ENCODE measurements at places on chromosomes 11 and 22.

GRCh38 chr11:61753672-61754071 is 1.2 kb downstream of the MYRF start:
- no peak for DNase-seq

- no peak for DNase-seq
Measured at GRCh38 chr11:117295438-117296137, 4.4 kb downstream of the BACE1-AS start.

GRCh38 chr11:93842461-93842860 is 8.0 kb downstream of the VSTM5 start:
- no peak for DNase-seq

DNA sequence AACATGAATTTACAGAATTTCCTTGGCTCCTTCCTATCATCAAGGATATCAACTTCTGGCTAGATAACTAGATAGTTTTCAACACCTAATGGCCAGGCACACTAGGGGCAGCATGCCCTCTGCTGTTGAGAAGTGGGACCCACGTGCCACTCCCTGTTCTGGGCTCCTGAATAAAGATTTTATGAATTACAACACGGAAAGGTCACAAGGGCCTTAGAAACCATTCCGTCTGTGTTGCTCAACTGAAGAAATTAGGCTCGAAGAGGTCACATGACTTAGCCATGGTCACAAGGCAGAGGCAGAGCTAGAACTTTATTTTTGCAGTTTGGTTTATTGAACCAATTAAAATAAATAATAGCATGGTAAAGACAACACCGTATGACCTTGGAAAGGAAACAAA is 36.0 kb downstream of the PRCP start:
- DNase-seq = peak; percentile 47

- no peak for DNase-seq
Measured at GRCh38 chr11:63563201-63564055, at the start of gene PLAAT2. TSS of gene PLAAT2 (minus strand) at chr11:63563379. CDS start at chr11:63563324, 55 bp downstream.

GRCh38 chr11:2690596-2691354 is 9.0 kb downstream of the KCNQ1OT1 start:
- DNase-seq = peak; percentile 24

DNA sequence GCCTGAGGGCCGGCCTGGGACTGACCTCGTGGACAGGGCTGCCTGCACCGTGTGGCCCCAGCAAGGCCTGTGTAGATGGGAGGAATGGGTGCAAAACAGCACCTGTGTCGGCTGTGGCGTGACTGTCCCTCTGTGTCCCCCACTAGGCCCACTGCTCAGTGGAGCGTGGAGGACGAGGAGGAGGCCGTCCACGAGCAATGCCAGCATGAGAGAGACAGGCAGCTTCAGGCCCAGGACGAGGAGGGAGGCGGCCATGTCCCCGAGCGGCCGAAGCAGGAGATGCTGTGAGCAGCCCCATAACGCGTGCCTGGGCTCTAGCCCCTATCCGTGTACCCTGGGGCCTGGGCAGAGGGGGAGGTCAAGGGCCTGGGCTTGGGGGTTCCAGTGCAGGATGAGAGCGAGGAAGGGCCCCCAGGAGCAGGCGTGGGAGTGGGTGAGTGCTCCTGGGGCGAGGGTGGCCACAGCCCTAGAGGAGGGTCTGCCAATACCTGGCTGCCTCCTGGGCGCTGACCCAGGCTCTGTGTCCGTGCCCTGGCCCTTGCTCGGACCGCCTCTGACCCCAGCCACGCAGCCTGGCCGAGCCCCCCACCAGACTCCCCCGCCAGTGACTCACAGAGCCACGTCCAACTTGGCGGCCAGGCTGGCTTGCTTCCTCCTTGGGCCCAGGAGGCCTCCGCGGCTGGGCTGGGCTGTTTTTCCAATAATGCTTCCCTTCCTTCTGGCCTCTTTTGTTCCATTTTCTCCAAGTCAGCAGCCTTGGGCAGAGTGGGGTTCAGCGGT is 11.6 kb downstream of the PRR33 start:
- no peak for DNase-seq

- DNase-seq = no peak
Measured at GRCh38 chr11:12319988-12320387, 57.4 kb upstream of the PARVA start.

DNA sequence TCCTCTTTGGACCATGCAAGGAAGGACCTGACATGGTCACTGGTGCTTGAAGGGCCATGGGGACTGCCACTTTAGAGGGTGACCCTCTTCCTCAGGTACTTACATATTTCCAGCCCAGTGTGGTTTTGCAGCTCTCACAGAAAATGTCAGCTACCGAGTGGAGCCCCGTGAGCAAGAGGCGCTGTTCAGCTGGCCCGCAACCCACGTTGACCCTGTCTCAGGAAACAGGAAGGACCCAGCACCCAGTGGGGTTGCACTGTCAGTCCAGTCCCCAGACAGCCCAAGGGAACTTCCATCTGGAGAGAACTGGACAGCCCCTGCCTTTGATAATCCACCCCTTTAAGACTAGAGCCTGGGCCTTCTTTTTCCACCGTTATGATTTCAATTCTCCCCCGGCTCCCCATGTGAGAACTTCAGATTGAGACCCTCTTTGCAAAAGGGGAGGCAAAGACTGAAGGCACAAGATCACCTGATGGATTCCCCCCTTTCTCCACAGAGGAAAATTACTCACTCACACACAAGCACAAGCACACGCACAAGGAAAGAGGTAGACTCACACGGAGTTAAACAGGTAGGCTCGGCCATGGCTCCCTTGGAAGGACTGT is 3.4 kb downstream of the YPEL4 start:
- DNase-seq = no peak

DNA sequence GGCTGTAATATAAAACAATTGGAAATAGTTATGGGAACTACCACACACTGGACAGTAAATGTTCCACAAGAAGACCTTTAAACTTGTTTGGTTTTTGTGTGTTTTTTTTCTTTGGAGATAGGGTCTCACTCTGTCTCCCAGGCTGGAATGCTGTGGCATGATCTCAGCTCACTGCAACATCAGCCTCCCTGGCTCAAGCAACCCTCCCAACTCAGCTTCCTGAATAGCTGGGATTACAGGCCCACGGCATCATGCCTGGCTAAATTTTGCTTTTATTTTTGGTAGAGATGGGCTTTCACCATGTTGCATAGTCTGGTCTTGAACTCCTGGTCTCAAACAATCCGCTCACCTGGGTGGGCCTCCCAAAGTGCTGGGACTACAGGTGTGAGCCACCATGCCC is 121.0 kb downstream of the MPPED2 start:
- no peak for DNase-seq

DNA sequence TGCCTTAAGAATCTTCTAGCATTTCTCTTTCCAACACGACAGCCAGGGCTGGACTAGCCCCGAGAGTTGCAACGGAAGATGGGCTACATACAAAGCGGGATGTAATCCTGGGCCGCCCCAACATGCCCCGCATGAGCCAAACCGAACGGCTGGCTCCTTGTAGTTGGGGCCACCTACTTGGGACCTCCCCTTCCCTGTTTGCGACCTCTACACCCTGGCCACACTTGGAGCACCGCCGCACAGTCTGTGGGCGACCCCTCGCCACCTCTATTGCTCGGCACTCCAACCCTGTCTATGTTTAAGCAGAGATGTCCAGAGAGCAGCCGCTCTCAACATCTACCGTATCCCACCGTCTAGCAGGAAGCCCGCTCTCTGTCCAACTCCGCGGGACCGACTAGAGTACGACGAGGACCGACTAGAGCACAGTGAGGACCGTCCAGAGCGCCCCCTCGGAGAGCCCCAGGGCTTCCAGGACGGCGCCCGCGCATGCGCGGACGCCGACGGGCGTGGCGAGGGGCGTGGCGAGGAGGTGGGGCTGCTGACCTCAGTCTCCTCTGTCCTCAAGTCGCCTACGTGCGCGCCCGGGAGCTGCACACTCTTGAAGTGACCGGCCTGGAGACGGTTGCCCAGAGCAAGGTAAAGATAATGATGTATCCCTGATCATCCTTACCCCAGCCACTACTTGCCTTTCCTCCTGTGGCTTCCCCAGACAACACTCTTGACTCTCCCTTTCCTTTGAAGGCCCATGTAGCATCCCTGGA is 32.3 kb downstream of the NEAT1 start:
- peak; percentile 98 for DNase-seq

- no peak for DNase-seq
Measured at GRCh38 chr11:34251589-34251980, 106.2 kb downstream of the ABTB2 start.

DNA sequence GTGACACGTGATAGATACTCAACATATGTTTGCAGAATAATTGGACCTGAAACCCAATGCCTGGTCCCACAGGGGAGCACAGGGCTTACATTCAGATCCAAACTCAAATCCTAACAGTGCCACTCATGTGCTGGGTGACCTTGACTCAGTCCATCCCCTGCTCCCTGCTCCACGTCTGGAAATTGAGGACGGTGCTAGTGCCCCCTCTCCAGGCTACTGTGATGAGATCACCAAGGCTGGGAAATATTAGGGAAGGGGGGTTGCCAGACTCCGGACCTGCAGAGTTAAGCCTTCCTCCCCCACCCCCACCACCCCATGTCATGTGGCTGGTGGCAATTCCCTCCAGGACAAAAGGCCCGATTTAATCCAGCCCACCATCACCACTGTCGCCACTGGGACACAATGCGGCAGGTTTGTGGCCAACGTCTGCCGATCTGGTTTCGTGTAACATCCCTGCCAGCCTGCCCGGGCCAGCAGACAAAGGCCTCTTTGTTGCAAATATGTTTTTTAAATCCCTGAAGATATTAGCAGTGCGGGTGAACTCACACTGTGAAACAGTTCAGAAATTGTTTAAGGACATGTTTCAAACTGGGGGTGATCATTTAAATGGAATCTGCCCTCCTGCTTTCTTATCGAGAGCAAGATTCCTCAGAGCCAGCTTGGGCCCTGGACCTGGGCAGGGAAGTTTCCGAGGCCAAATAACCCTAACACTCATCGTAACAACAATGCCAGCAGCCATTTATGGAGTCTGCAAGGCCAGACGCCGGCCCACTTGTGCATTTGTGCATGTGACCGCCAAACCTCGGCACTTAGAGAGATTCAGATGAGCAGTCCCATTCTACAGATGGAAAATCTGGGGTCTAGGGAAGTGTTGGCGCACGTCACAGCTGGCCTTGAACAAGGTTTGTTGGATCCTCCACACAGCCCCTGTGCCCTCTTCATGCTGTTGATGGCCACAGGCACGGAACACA is 19.6 kb upstream of the MN1 start:
- peak; percentile 80 for DNase-seq

DNA sequence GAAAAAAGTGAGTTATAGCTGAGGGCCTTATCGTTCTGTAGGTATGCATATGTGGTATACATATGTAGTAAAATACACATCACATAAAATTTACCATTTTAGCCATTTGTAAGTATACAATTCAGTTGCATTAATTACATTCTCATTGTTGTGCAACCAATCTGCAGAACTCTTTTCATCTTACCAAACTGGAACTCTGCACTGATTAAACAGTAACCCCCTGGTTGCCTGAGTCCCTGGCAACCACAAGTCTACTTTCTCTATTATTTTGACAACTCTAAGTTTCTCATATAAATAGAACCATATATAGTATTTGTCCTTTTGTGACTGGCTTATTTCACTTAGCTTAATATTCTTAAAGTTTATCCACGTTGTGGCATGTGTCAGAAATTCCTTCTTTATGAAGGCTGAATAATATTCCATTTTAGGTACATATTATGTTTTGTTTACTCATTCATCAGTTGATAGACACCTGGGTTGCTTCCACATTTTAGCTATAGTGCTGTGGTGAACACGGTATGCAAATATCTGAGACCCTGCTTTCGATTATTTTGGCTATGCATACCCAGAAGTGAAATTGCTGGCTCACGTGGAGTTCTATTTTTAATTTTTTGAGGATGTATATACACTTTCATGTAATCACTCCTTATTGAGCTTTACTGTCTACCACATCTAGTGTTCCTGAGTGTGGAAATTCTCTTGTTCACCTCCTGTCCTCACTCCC is 1.6 kb upstream of the DDX10 start:
- no peak for DNase-seq

DNA sequence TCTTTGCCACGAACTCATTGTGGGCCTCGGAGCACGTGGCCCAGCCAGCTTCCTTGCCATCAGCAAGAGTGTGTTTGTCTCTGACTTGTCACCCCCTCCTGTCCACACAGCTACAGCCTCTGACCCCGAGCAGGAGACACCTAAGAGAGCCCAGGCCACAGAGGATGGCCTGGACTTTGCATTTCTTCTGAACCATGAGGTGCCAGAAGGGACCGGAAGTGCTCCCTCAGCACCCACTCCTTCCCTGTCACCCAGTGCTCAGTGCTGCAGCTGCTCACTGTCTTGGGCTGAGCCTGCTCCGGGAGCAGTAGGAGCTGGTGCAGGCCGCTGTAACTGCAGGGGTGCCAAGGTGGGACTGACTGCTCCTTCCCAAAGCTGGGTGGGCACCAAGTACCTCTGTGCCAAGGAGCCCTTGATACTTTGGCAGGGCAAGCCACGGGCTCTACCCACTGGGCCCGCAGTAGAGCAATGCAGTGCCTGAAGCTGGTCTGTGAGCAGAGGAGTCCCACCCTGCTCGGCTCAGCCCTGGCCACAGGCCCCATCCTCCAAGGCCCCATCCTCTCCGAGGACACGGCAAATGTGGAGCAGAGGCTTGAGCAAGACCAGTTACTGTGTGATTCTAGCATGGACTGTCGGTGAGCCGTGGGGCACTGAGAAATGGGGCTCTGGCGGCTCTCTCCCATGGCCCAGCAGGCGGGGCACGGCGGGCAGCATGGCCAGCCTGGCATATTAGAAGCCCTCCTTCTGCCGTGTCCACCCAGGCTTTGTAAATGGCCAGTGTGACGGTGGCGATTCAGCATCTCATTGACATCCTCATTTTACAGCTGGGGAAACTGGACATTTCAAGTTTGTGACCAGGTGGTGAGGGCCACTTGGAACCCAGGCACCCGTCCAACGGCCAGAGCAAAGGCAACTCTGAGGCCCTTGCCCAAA is 6.3 kb downstream of the GRK2 start:
- DNase-seq = no peak

- no peak for DNase-seq
Measured at GRCh38 chr22:41911001-41911611, 3.8 kb downstream of the SHISA8 start.

DNA sequence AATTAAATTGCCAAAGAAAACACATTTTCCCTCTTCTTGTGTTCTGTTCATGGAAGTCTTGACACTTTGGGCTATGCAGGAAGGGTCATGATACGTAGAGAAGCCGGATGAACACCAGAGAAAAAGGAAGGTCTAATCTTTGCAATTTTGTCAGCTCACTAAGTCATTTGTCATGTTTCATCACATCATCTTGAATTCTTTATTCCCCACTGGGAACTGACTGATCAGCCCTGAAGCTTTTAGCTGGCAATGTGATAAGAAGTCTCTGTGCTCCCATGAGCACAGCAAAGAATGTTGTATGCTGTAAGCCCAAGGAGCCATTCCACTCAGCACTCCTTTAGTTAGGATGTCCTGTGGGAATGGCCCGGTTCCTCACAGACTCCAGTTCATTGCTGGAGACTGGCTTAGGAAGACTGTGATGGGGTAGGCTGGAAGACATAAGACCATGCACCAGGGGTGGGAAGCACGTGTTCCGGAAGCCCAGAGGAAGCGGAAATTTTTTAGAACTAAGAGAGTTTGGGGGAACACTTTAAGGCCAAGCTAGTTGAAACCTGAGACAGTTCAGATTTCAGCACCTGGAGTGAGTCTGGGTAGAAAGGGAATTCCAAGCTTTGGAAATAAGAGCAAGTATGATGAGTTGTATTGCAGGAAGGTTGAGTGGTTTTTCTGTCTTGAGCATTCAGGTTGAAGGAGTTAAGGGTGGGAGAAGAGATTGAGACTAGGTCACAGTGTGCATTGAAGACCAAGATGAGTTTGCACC is 306.7 kb upstream of the MTNR1B start:
- DNase-seq = peak; percentile 83

- DNase-seq = no peak
Measured at GRCh38 chr11:67420147-67420645, 4.7 kb downstream of the CARNS1 start.

- DNase-seq = no peak
Measured at GRCh38 chr22:26823966-26824365, 166.6 kb downstream of the MIAT start.

Data from retina (tissue), 1 donor.